Natural killer cell (primary cell): ENCODE measurements at places on chromosomes 2 and 18. TPM values are rescaled to one million over a fixed set of nuclear protein-coding genes. Genes with fewer than 3 reads are reported as not detected.
A peak's percentile ranks its signal among the peaks of the same experiment; 100 is the strongest.

GRCh38 chr2:199756743-199757142, 94.2 kb downstream of the FTCDNL1 start:
- DNase-seq, result no peak
- H3K27ac ChIP-seq, result no peak overlapping the region
- no peaks in the 10 kb centered on the region for H3K27me3 ChIP-seq
- no peaks in the 10 kb centered on the region for H3K36me3 ChIP-seq

DNA sequence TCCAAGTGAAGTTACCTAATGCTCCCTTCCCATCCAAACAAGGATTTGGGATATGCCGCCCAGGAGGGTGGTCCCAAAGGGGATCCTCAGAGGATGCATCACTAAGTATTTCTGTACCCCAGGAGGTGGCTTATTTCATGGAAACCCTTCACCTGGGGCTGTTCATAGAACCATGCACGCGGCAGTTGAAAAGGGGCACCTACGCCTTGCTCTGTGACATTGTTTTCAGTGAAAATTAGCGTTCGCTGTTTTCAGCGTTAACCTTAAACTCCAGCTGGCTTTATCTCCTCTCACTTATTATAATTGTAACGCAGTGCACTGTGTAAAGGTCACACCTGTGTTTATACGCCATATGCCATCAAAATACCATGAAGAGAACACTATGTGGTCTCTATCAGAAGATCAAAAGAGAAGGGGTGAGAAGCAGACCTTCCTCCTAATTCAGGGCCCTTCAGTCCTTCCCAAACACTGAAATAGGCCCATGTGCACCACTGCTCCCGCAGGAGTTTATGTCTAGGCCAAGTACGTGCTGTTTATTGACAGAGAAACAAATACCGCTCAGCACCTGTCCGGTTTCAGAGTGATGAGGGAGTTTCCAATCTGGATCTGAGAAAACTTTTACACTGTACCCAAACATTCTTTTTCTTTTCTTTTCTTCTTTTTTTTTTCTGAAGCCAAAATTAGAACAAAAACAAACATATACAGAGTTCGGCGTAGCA, 162.1 kb downstream of the BCL2 start:
- DNase-seq, result peak; percentile 65
- H3K27ac ChIP-seq, result peak overlapping the region; percentile 97
- peaks cover 90% of the 10 kb centered on the region for H3K4me1 ChIP-seq
- H3K36me3 ChIP-seq, result no peaks in the 10 kb centered on the region
- H3K27me3 ChIP-seq, result no peaks in the 10 kb centered on the region

DNA sequence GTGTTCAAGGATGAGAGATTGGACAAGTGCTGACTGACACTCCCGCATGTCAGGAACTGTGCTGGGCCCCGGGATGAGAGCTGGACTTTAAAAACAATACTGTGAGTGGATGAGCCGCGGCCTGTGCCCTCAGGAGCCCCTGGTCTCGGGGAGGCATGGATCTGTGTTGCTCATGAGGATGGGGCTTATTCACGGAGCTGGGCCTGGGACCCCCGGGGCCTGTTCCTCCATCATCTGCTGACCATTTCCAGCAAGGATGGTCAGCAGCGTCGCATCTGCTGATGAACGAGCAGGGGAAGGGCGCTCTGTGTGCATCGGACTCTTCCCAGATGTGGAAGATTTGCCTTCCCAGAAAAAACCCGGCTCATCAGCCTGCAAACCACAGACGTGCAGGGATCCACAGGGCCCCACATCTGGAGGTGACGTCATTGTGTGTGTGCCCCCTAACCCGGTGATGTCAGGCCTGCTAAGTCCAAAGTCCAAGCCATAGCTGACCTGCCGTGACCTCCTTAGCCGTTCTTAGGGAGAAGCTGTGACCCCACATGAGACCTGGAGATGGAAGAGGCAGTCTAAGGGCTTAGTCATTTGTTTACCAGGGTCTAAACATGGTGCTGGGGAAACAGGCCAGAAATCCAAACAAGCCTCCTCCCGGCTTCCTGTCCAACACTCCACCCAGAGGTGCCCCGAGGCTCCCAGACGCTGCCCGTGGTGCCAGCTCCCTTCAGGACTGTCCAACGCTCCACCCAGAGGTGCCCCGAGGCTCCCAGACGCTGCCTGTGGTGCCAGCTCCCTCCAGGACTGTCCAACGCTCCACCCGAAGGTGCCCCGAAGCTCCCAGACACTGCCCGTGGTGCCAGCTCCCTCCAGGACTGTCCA, 143.9 kb downstream of the PXDN start:
- DNase-seq, result no peak
- H3K36me3 ChIP-seq, result no peaks in the 10 kb centered on the region
- no peak overlapping the region for H3K27ac ChIP-seq
- H3K27me3 ChIP-seq, result no peaks in the 10 kb centered on the region
- H3K4me3 ChIP-seq, result no peak overlapping the region
- no peaks in the 10 kb centered on the region for H3K4me1 ChIP-seq

DNA sequence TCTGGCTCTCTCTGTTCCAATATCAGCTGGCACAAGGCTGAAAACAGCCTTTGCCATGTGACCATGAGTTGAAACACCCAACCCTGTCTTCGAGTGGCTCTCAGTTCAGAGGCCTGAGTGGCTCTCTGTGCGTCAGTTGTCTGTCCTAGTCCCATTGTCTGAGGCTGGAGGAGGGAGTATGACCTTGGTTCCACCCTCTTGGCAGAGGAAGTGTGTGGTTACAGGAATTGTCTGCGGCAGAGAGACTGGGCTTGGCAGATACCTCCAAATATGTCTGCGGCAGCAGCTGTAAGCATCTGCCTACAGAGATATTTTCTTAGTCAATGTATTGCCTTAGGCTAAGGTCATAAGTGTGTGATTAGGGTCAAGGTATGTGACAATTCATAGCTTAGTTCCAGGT, 32.6 kb downstream of the CNGA3 start:
- H3K36me3 ChIP-seq, result no peaks in the 10 kb centered on the region
- no peaks in the 10 kb centered on the region for H3K4me1 ChIP-seq
- H3K27ac ChIP-seq, result no peak overlapping the region
- H3K27me3 ChIP-seq, result peaks cover 2% of the 10 kb centered on the region

GRCh38 chr2:88187927-88188326, 17.8 kb downstream of the THNSL2 start:
- no peaks in the 10 kb centered on the region for H3K27me3 ChIP-seq
- DNase-seq, result no peak
- H3K36me3 ChIP-seq, result no peaks in the 10 kb centered on the region
- H3K4me1 ChIP-seq, result no peaks in the 10 kb centered on the region
- H3K27ac ChIP-seq, result no peak overlapping the region

The AUP1 gene
- 242 TPM for total RNA-seq

The UBR3 gene
- total RNA-seq, result 41.0 TPM

The ITGA4 gene
- 178 TPM for total RNA-seq

The SERPINB10 gene
- not detected for total RNA-seq
